ENCODE measurements at places on chromosomes 7 and 10. TPM values are rescaled to one million over a fixed set of nuclear protein-coding genes. Genes with fewer than 3 reads are reported as not detected.

DNA sequence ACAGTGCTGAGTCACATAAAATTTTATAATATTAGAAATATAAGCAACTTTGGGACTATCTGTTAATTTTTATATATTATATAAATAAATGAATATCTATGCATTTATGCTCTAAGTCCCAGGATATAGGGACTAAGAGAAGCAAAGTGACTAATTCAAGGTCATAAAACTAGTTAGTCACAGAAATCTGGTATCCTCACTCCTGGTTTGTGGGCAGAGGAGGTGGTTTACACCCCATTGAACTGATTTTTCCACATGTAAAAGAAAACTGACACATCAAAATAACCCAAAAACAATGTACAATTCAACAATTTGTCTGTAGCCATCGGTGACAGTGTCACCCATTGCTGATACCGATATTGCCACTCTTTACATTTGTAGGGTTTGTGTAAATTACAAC is 3.0 kb downstream of the PCLO start:
- H3K4me1 ChIP-seq = peaks cover 4% of the 10 kb centered on the region
- H3K36me3 ChIP-seq = no peaks in the 10 kb centered on the region
- no peak for DNase-seq
- no peak overlapping the region for H3K27ac ChIP-seq
- peaks cover 10% of the 10 kb centered on the region for H3K27me3 ChIP-seq
- H3K4me3 ChIP-seq = no peak overlapping the region

The ARMS2 gene
- not detected for total RNA-seq

DNA sequence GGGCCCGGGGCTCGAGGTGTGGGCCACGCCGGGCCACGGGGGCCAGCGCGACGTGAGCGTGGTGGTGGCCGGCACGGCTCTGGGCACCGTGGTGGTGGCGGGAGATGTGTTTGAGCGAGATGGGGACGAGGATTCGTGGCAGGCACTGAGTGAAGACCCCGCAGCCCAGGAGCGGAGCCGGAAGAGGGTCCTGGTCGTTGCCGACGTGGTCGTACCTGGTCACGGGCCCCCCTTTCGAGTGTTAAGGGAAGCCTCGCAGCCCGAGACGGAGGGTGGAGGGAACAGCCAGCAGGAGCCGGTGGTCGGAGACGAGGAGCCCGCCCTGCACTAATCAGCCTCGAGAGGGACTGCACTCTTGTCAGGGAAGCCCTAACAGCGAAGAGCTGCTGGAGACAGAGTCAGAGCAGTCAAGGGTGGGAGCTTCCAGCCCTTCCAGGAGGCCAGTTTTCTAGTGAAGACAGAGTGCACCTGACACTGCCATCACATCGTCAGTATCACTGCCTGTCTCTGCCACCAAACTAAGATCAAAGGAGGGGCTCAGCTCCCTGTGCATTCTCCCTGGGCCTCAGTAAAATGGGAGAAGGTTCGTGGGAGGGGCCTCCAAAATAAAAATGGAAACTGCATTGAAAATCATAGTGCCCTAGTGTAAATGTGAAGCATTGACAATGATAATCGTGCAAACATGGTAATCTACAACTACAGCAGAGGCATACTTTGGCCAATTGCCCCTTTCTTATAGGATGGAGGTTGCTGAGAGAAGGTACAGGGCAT is 1.3 kb downstream of the MBLAC1 start:
- peak overlapping the region; percentile 60 for H3K27ac ChIP-seq
- peak overlapping the region; percentile 76 for H3K4me3 ChIP-seq
- peaks cover 29% of the 10 kb centered on the region for H3K4me1 ChIP-seq
- H3K27me3 ChIP-seq = no peaks in the 10 kb centered on the region
- peaks cover 6% of the 10 kb centered on the region for H3K36me3 ChIP-seq

The LBX1 gene
- not detected for total RNA-seq

DNA sequence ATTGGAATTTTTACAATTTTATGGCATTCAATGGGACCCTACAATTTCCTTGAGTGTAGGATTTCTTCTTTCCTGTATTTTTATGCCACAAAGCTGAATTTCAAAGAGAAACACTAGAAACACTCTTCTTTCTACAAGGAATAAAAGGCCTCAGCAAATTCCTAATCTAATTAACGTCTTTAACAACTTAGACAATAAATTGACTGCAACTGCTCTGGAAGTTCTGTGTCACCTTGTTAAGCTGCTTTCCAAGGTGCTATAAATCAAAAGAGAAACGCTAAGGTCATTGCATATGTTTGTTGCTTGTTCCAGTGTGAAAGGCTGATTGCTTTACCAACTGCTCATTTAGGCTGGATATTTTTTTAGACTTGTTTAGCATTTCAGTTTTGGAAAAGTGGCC is 182.2 kb downstream of the POLR1F start:
- H3K27me3 ChIP-seq = no peaks in the 10 kb centered on the region
- no peaks in the 10 kb centered on the region for H3K36me3 ChIP-seq
- H3K4me3 ChIP-seq = no peak overlapping the region
- no peak overlapping the region for H3K27ac ChIP-seq
